Adrenal gland (tissue), 19 donors: ENCODE measurements at places on chromosomes 2 and 18. TPM values are rescaled to one million over a fixed set of nuclear protein-coding genes. Genes with fewer than 3 reads are reported as not detected.

The PROKR1 gene
- total RNA-seq: not detected

The KYNU gene
- total RNA-seq: 15.2 TPM

The COLEC12 gene
- 9.7 TPM for total RNA-seq

DNA sequence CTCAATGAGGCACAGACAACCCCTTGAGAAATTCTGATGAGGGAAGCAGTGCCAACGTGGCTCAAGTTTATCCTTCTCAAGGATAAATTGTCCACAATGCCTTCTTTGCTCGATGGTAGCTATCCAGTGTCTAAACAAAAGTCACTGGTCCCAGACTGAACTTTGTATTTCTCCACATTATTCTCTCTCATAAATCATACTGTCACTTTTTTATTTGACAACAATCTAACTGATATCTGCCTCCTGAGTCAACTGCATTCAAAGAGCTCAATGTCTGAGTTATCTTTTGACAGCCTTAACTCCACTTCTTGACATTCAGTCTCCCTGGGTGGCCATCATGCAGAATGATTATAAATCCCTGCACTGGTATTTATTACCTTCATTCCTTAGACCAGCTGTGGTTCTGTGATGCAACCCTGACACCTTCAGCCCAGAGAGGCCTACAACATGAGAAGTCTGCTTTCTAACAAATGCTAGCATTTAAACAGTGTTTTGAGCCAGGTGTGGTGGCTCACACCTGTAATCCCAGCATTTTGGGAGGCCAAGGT lies 38.2 kb downstream of the IMMT start:
- no peak for DNase-seq

GRCh38 chr18:70554854-70555445 lies 266.1 kb downstream of the SOCS6 start:
- DNase-seq: no peak

DNA sequence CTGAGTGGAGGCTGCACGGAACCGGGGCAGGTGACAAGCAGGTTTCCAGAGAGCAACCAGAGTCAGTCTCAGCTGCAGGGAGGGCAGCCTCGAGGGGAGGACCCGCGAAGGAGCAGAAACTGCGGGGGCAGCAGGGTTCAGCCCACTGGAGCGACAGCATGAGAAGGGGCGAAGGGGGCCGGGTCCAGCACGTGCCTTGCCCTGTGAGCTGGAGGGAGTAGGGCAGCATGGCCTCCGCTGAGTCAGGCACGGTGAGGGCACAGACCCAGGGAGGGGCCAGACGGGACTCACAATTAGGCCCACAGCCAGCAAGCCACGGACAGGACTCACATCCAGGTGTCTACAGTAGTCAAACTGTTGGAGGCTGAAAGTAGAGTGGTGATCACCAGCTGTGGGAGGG lies 22.7 kb upstream of the ATP9B start:
- DNase-seq: no peak

DNA sequence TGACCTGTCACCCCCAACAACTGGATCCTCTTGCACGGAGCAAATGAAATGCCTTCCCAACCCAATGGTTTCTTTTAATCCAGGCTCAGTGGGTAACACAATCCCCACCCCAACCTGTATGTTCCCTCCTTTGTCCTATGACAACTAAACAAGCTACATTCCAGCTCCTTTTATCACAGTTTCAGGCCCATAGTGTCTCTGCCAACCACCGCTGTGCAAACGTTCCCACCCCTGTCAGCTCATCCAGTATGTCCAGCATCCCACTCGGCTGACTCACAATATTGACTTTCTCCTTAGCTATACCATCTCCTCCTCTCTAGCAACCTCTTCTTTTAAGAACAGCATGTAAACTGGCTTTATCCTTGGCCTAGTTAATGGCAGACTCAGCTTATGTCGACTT lies 117.9 kb upstream of the PPP1CB start:
- no peak for DNase-seq

DNA sequence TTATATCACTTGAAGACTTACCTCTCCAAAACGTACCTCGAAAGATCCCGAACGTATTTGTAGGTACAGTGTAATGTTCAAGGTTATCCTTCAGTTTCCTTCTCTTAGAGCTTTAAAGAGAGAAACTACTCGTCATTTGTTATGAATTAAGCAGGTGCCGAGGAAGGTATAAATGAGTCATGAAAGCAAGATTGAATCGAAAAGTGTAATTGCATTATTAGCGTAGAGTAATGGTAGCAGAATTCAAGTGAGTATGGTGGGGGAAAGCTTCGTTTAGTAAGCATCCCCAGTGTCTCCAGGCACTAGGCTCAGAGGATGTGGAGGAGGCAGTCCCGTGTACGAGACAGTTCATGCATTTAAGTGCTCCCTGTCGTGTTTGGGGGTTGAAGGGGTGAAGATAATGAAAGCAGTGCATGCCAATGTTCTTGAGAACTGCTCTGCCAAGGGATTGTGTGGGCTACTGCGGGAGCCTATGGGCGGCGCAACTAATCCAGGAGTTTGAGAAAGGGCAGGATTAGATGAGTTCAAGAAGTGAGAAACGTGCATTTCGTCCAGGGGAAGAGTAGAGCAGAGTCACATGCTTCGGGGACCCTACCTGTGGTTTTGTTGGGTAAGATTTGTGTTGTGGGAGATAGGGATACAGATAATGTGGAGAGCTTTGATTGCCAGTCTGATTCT lies 858 bp downstream of the POLR1B start:
- DNase-seq: no peak

DNA sequence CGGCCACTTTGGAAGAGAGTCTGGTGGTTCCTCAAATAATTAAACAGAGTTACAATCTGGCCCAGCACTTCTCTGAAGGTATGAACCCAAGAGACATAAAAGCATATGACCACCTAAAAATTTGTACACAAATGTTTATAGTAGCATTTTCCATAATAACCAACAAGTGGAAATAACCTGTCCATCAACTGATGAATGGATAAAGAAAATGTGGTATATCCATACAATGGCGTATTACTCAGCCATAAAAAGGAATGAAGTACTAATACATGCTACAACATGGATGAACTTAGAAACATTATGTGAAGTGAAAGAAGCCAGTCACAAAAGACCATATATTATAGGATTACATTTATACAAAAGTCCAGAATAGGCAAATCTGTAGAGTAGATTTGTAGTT lies 76.0 kb upstream of the RGPD5 start:
- DNase-seq: no peak

DNA sequence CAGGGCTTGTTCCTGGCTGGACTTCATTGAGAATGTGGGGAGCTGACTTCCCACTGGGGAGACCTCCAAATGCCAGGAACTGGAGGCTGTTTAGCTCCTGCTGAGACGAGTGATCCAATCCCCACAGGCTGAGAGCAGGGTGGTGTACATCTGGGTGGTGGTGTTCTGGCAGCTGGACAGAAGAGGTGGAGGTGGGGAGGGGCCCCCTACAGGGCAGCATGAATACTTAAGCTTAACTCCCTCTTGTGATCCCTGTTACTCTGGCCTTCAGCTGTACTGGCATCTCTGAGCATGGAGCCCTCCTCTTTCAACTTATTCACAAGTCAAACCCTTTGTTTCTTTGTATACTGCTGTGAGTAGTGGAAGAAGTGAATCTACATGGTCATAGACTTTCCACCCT lies 167.8 kb upstream of the LYPD1 start:
- no peak for DNase-seq

DNA sequence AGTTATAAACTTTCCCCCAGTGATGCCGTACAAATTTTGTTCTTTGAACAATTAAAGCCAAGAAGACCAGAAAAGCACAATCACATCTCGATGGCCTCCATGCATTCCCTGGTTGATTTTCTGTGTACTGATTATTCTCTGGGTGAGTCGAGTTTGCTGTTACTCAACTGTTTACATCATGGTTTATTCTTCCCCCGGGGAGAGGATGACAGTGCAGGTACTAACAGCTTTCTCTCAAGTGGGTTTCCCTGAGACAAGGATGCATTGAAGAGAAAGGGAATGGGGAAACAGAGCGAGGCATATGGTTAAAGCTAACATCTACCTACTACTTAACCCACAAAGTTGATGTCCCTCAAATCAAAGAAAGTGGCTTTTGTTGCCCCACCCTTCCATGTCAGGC lies 410.8 kb upstream of the FANCL start:
- DNase-seq: no peak
